ENCODE measurements at places on chromosomes 11 and 22. TPM values are rescaled to one million over a fixed set of nuclear protein-coding genes. Genes with fewer than 3 reads are reported as not detected.
A peak's percentile ranks its signal among the peaks of the same experiment; 100 is the strongest.

The DERL3 gene
- 1.0 TPM for total RNA-seq

DNA sequence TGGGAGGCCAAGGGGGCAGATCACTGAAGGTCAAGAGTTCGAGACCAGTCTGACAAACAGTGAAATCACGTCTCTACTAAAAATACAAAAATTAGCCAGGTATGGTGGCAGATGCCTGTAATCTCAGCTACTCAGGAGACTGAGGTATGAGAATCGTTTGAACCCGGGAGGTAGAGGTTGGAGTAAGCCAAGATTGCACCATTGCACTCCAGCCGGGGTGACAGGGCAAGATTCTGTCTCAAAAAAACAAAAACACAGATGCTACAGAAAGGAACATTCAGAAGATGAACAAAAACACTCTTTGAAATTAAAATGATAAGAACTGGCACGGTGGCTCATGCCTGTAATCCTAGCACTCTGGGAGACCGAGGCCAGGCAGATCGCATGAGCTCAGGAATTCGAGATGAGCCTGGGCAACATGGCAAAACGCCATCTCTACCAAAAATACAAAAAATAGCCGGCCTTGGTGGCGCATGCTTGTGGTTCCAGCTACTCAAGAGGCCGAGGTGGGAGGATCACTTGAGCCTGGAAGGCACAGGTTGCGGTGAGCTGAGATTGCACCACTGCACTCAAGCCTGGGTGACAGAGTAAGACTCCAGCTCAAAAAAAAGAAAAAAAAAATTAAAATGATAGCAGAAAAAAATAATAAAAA, 8.5 kb downstream of the RAB6A start:
- DNase-seq = no peak

- DNase-seq = no peak
Observed at GRCh38 chr11:77071671-77072605, 5.2 kb downstream of the CAPN5 start.

DNA sequence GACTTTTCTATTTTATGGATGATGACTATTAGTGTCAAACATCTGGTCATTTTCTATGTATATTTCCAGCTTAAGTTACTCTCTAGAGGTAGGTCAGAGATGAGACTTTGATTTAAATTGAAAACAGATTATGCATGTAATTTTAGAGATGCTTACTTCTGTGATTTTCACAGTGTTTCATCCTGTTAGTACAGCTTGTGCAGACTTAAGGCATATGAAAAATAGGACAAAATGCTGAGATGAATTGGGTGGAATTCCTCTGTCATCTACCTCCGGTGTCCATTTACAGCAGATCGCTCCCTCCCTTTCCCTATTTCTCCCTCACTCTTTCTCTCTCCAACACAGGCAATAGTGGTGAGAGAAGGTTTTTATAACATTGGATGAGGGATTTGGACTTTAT, 14.1 kb downstream of the JAM3 start:
- no peak for DNase-seq

DNA sequence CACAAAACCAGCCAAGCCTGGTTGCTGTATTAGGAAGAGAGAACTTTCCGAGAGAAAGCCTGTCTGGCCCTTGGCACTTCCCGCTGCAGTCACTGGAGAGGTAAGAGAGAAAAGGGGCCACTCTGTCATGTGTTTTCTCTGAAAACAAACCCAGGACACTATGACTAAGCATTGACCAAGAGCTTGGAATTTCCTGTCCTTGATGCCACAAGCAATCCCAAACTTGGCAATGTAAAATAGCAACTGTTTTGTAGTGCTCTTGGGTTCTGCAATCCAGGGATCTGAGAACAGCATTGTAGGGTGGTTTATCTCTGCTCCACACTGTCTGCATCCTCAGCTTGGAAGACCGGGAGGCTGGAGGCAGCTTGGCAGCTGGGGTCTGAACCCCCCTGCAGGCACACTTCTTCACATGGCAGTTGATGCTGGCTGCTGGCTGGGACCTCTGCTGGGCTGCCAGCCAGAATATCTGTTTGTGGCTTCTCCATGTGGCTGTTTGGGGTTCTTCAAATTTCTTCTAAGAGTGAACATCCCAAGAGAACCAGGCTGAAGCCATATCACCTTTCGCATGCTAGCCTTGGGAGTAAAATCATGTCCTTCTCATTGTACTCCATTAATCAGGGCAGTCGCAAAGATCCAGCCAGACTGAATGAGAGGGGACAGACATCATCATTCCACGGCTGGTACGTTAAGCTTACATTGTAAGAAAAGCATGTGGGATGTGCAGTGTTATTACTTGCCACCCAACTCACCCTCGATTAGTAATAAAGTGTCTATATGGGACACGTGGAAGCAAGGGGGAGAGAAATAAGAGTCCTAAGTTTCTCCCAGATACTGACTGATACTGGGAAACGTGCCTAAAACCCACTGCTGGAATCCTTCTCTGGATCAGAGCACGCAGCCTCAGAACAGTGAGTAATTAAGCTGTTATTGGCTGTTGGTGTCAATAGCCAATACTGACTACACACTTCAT, 537.4 kb upstream of the B3GAT1 start:
- peak; percentile 86 for DNase-seq

Measured in Panc1 (cell line).